RKO (cell line): ENCODE measurements at places on chromosomes 11 and 22.

DNA sequence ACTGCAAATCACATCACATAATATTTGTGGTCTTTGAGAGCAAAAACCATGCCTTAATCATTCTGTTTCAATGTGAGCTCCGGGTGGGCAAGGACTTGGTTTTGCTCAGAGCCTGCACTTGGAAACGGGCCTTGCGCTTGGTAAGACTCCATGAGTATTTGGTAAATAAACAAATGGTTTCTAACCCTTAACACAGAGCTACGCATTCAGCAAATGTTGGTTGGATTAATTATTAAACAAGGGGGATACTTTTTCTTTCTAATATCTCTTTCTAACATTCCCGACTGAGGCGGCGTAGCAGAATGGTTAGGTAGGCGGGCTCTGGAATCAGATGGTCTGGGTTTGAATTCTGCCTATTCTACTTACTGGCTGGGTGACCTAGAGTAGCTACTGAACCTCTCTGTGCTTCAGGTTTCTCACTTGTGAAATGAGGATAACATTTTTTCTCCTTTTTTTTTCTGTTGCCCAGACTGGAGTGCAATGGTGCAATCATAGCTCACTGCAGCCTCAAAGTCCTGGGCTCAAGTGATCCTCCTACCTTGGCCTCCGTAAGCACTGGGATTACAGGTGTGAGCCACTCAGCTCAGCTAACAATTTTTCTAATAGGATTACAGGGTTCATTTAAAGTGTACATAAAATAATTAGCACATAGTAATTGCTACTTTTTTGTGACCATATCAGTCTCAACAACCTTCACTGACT lies 3.4 kb upstream of the FAM83F start:
- no peak for DNase-seq

DNA sequence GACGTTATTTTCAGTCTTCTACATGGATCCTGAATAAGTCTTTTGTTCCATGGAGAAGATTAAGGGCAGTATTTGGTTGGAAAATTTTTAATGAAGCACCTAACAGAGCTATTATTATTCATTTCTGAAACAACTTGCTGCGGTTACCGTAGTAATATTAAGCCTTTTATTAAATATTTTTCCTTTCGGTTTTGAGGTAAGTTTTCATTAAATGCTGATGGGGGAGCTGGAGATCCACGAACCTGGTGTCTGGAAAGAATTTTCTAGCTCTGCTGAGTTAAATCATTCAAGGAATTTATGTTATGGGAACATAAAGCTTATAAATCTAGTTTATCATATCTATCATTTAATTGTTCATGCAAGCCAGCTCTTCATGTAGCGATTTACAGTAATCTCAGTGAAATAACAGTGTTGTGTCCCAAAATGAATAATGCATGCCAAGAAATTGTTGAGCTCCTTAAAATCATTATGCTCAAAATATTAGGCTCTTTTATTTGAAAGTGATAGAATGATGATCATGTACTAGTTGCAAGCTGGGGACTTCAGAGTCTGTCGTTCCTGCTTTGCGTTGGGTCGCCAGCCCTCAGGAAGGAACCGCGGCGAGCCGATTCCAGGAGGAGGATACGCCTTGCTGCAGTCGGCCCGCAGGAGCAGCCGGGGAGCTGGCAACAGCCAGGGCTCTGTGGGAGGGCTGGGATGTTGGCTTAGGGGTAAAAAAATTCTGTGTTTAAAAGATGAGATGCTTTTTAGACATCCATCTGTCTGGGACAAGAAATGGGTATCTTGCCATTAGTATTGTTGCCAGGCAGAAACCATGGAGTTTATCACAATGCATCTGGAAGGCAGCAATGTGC lies 83.1 kb downstream of the TBC1D22A start:
- no peak for DNase-seq

DNA sequence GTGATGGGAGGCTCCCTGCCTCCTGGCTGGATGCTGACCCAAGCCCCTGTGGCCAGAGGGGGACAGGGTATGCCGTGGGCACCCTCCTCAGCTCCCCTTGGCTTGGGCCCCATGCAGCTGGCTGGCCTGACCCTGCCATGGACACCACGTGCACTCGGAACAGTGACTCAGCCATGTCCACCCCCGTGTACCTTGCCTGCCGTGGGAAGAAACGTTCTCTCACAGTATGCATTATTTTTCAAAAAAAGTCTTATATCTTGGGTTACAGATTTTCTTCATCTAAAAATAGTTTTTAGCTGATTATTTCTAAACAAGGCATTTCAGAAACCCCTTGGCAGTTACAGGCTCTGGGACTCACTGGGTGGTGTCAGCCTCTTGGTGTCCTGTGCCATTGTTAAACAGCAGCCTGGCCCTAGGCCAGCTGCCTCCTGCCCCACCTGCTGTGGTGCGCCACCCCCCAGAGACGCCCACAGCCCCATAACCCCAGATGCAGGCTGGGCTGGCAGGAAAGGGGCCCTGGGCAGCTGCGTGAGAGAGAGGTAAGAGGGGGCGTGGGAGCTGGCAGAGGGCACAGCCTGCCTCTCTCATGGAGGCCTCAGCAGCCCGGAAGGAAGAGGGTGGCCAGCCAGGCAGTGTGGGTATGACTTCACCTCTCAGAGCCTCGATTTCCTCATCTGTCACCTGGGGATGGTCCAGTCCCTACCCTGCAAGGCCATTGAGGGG lies 99.8 kb downstream of the MORC2 start:
- no peak for DNase-seq

GRCh38 chr11:125345421-125346178 lies 150.5 kb downstream of the FEZ1 start:
- peak; percentile 33 for DNase-seq

DNA sequence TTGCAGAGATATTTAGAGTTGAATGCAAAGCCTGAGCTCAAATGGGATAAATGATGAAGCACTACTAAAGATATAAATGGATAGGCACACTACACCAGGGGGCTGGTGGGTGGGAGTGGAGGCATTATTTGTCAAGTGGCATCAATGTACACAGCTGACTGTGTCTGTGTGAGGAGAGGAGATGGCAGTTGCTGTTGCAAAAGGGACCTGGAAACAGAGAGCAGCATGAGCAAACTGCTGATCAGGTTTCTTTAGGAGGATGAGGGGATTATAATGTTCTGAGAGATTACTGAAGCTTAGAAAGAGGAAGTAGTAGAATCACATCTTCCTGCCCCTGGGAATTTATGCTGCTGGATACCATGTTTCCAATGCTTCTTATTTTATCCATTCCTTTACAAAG lies 39.4 kb upstream of the LIN7C start:
- no peak for DNase-seq

- DNase-seq, result no peak
These were observed 516.9 kb downstream of the CNTN5 start for GRCh38 chr11:99537681-99538080.

DNA sequence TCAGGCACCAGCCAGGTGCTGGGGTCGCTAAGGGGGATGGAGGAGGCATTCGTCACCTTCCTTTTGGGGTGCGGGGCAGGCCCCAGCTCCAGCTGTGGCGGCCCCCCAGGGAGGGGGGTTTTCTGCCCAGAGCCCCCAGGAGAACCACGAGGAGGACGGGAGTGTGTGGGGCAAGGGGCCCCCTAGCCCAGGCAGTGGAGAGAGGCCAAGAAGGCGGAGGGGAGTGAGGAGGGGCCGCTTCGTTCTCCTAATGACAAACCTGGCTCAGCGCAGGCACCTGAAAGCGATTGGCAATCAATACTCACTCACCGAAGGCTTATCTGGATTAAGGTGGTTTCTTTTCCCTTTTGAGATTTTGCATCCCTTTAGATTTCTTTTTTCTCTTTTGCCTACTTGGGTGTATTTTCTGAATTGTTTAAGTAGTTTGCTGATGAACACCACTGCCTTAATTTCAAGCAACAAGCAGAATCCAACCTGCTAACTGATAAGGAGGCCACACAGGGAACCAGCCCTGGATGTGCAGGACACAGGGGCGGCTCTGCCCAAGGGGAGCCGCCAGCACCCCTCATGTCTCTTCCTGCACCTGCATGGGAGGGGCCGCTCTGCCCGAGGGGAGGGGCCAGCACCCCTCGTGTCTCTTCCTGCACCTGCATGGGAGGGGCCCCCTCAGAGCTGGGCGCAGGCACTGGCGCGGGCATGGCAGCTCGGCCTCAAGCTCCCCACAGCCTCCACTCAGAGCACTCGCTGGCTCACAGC lies 122.3 kb downstream of the BRD1 start:
- DNase-seq, result no peak

- no peak for DNase-seq
These were observed 14.9 kb downstream of the ZNF74 start for GRCh38 chr22:20408891-20409290.

GRCh38 chr11:104907521-104908185 lies 9.4 kb upstream of the CASP12 start:
- DNase-seq, result no peak

DNA sequence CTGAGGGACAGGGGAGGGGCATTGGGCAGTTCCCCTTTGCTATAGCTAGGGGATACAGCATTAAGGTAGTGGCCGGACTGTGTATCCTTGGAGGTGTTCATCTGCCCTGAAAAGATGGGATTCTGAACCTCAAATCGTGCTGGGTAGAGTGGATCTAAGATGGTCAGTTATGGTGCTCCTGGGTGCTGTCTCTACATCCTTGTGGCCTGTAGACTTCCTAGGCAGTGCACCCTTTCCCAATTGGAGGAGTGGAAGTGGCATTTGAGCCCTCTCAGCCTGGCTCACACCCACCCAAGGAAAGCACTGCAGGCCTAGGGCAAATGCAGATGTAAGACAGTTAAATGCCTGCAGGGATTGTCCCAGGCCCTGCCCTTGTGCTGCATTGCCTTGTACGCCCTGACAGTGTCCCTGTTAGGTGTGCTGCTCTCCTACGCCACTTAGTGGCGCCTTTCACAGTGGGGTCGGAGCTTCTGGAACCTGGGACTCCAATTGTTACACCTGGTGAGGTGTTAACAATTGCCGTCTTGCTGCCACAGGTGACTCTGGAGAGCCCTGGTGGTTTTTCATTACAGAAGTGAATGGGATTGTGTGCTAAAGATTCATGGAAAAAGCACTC lies 35.0 kb downstream of the PPFIBP2 start:
- no peak for DNase-seq

GRCh38 chr11:15223318-15223717 lies 108.6 kb downstream of the INSC start:
- DNase-seq, result no peak

GRCh38 chr11:76512851-76513653 lies 68.2 kb downstream of the EMSY start:
- DNase-seq, result peak; percentile 64

GRCh38 chr11:69122630-69123431 lies 32.9 kb upstream of the SMIM38 start:
- DNase-seq, result peak; percentile 43

- no peak for DNase-seq
These were observed 119.1 kb downstream of the WT1 start for GRCh38 chr11:32316232-32316631.

GRCh38 chr11:116527180-116527991 lies 245.4 kb downstream of the BUD13 start:
- no peak for DNase-seq

GRCh38 chr11:135008001-135008405 lies 596.0 kb upstream of the B3GAT1 start:
- DNase-seq, result no peak

- DNase-seq, result no peak
These were observed 236.2 kb downstream of the LARGE1 start for GRCh38 chr22:33684087-33684486.

DNA sequence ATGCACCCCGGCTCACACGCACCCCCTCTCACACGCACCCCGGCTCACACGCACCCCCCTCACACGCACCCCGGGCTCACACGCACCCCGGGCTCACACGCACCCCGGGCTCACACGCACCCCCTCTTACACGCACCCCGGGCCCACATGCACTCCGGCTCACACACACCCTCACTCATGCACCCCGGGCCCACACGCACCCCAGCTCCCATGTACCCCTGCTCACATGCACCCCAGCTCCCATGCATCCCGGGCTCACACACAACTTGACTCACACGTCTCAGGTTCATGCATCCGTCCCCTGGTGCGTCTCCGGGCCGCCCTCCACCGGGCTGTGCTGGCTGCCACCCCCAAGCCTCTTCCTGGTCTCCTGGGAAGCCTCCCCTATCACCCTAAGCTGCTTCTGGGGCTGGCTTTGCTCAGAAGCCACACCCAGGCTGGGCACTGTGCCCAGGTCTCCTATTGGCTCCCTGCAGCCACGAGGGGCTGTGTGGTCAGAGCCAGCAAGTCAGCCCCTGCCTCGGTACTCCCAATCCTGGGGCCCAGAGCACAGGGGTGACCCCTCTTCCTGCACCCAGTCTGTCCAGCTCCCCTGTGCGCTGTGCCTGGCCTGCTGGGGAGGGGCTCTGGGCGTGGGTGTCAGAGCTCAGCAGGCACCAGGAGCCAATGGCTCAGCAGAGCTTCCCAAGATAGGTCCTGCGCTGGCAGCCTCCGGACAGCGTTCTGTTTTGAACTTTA lies 16.9 kb downstream of the TSPAN4 start:
- DNase-seq, result no peak

- DNase-seq, result peak; percentile 38
These were observed 156.4 kb upstream of the PITPNB start for GRCh38 chr22:28075358-28075981.

DNA sequence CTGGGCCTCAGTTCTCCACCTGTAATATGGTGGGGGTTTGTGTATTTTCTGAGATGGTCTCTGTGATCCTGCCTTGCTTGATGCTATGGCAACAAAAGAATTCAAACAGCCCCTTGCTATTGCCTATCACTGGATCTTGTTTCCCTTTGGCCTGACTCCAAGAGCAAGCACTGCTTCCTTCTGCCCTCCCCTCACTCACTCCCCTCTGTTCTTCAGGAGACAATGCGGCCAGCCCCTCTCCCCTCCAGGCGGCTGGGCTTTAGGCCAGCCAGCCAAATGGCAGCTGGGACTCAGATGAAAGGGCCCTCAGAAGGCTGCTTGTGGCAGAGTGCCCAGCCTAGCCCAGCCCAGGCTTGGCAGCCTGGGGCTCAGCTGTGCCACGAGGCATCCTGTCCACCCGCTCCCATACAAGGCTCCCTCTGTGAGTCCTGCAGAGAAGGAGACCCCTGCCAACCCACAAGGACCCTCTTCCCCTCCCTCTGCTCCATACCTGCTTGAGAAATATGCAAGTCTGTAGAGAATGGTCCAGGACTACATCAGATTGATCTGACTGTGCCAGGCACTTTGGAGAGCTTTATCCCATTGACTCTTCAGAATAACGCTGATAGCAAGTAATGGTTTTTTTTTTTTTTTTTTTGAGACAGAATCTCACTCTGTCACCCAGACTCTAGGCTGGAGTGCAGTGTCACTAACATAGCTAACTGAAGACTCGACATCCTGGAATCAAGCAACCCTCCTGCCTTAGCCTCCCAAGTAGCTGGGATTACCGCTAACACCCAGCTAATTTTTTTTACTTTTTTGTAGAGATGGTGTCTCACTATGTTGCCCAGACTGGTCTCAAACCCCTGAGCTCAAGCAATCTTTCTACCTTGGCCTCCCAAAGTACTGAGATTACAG lies 7.6 kb upstream of the KCTD14 start:
- DNase-seq, result no peak

GRCh38 chr22:21829523-21829922 lies 37.9 kb downstream of the MAPK1 start:
- no peak for DNase-seq

GRCh38 chr22:30169002-30169401 lies 77.6 kb downstream of the LIF start:
- DNase-seq, result no peak

- DNase-seq, result no peak
These were observed 375.1 kb downstream of the OPCML start for GRCh38 chr11:133156986-133157745.

GRCh38 chr11:77127235-77127911 lies 673 bp upstream of the MYO7A start:
- no peak for DNase-seq

- no peak for DNase-seq
These were observed 54.6 kb upstream of the SLC22A12 start for GRCh38 chr11:64536396-64536941.
